HS-27A (cell line): ENCODE measurements at places on chromosomes 3 and 15.

- DNase-seq: no peak
Measured at GRCh38 chr3:24503616-24504113, 9.0 kb upstream of the THRB start.

- no peak for DNase-seq
Measured at GRCh38 chr3:98367464-98368246, 14.0 kb downstream of the OR5K4 start.

DNA sequence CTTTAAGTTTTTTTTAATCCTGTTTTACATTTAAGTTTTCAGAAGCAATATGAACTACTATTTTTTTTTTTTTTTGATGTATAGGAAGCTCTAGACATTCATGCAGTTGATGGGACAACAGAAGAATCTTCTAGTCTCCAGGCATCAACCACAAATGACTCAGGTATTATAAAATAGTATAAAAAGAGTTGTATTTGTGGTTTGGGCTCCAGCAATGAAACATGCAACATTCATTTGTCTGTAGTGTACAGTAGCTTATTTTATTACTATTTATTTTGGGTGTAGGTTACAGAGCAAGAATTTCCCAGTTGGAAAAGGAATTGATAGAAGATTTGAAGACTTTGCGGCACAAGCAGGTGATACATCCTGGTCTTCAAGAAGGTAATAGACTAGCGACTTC, 38.6 kb downstream of the MGA start:
- DNase-seq: no peak

GRCh38 chr3:169161011-169161410, 502.5 kb downstream of the MECOM start:
- no peak for DNase-seq

DNA sequence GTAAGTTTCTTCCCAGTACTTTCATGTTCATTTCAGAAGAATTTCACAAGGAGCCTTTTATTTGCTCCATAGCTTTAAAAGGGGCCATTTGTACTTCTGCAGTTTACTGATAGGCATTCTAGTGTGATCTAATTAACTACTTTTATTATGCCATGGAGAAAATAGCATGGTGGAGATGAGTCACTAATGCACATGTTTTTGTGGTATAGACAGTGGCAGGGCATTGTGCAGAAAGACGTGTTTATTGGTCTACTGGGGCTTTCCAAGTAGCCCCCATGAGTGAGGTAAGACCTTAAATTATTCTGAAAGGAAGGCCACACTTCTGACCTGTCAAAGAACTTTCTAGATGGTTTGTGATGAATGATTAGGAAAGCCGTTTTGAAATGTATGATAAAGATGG, 810.0 kb upstream of the NR2F2 start:
- DNase-seq: no peak

- DNase-seq: no peak
Measured at GRCh38 chr3:52099001-52099401, 42.6 kb upstream of the DUSP7 start.

GRCh38 chr3:65915477-65915876, 123.2 kb downstream of the MAGI1 start:
- DNase-seq: no peak

- no peak for DNase-seq
Measured at GRCh38 chr15:68366314-68366713, 65.6 kb downstream of the ITGA11 start.

DNA sequence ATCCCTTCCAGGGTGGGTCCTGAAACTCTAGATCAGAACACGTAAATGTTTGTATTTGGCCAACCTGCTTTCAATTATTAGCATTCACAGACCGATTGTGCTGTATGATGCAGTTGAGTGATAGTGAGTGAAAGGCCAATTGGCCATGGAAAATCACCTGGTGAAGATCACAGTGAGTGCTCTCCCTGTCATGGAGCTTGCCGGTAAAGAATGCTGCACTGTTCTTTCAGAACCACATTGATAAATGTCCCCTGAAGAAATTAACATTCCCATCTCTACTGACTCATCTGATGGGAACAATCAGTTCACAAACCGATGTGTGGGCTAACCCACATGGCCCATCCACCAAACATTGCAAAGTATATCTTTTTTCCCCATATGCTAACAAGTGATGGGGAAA, 324.8 kb upstream of the TBL1XR1 start:
- no peak for DNase-seq

DNA sequence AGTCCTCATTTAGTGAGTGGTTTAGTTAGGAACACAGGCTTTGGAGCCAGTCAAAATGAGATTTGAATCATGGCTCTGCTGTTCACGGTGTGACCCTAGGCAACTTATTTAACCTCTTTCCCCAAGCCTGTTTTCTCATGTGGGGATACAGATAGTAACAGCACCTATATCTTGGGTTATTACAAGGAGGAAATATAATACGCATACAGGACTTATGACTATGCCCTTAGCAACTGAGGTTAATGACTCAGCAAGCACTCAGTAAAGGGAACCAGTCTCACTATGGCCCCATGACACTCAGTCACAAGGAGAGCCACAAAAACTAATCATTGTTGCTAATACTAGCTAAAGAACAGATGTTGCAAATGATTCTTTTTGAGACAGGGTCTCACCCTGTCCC, 45.9 kb downstream of the SUMF1 start:
- peak; percentile 29 for DNase-seq
